ENCODE measurements at places on chromosomes 2 and 18.

DNA sequence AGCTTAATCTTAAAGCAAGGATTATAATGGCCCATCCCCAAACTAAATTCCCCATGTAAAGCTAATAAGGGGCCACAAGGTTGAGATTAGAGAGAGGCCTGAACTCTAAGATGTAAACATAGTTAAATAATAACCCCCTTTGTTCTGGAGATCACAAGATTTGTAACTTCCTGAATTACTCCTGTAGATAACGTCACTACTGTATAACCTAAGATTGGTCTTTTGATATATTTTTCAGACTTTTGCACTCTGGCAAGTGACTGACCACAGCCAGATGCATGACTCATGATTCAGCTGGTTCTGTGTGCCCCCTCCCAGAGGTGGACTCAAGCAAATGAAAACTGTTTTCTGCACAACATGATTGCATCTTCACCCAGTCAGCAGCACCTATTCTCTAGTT lies 686.0 kb upstream of the DDX18 start:
- DNase-seq = no peak

DNA sequence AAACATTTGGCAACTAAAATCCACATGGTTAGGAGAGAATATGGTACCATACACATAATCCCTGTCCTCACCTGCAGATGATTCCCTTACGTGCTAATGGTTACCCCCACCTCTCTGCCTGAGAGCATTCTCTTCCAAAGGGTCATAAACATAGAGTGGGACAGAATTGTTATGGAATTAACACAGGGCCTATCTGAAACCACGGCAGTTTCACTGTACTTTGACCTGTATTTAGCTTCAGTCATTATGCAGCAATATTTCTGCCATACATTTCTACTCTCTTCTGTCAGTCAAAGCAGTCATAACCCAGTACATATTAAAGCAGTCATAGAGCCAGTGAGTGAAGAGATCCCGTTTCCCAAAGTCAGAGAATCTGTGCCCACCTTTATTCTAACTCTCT lies 1128.9 kb upstream of the NXPH2 start:
- no peak for DNase-seq

- DNase-seq = no peak
Measured at GRCh38 chr2:104444392-104444791, 409.5 kb upstream of the POU3F3 start.

DNA sequence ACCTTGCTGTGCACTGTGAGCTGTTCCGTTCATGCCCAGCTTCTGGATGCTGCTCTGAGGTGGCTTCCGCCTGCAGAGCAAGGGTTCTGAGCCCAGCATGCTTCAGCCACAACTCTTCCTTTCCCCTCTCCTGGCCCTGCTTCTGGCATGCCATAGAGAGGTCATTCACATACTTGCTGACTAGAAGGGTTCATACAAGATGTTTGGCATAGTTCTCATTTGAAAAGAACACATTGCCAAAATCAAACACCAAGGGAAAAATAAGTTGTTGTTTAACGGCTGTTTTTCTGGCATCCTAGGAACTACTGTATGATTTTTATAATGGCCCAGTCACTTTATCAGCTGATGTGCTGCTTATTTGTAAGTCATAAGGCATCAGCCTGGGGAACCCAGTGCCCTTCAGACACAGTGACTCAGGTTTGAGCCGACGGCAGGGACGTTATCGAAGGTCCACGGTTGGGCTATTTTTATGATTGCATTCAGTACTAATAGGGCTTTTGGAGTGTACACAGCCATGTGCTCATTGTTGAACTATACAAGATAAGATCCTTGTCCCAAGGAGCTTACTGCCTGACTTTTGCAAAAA lies 53.9 kb upstream of the CTAGE1 start:
- no peak for DNase-seq

DNA sequence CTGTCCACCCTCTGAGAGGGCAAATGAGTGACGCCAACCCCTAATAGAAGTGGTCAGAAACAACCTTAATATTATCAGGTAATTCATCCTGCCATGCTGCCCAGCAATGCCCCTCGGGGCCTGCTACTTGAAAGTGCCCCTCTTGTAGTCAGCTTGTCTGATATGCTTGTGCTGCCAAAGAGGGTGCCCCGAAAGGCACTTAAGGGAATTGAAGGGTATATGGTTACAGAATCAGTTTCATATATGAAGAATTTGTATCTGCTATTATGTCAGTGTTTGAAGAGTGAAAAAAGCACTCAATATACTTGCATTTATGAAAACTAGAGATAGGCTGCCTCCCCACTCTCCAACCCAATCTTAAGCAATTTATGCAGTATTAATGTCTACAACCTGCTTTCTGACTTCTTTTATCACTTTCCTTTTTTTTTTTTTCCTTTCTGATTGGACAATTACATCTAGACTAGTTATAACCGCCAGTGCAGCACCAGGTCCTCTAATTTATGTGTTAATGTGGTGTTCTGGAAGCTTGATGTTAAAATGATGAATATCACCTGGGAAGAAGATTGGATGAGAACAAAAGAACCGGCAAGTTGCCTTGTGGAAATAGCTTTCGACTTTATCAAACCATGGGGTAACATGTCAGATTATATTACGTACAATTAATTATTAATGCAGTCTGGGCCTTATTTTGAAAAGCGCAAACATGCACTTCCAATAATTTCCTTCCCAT lies 646.9 kb upstream of the ACVR2A start:
- no peak for DNase-seq

DNA sequence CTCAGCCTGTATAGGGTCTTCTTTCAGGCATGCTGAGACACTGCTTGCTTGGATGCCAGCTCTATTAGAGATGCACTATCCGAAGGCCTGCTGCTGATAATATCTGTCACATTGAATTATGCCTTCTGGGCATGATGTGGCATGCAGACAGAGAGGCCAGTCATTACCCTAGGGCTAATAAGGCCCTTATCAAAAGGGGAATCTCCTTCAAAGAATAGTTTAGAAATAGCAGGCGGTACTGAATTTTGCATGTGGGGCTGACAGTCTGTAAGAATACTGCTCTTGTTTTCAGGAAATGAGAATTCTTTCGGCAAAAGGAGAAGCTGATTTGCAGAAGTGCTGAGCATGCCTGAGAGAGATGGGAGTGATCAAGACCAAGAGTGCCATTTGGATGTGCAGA lies 13.1 kb upstream of the LHCGR start:
- DNase-seq = peak; percentile 58

GRCh38 chr2:178855151-178855550 lies 47.9 kb upstream of the TTN start:
- no peak for DNase-seq

DNA sequence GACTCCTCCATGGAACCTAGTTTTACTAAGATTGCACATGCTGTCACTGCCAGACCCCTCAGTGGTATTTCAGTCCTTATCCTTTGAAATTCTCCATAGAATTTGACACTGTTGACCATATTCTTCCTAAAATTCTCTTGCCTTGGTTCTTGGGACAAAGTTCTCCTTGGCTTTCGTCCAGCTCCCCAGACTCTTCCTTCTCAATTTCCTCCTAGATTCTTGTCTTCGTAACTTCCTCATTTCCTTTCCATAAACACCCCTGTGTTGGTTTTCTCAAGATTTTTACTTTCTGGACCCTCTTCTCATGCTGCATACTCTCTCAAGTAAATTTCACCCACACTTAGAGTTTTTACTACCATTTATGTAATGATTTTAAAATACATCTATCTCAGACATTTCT lies 96.6 kb upstream of the TWSG1 start:
- DNase-seq = peak; percentile 13

- peak; percentile 2 for DNase-seq
Measured at GRCh38 chr2:154623819-154624218, 74.7 kb upstream of the KCNJ3 start.

DNA sequence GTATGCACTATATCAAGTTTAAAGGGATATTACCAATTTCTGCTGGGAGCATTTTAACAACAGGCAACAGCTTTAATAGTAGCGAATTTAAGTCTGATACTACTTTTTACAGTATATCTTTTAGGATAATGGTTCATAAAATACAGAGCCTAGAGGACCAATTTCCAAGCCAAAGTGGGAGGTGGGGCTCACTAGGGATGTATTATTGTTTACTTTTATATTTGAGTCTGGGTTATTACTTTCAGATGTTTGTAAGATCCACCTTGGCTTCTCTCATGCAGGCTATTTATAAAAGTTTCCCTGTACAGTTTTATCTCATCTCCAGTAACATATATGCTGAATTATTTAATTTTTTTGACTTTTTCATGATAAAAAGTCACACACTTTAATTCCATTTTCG lies 242.0 kb downstream of the CMPK2 start:
- no peak for DNase-seq

DNA sequence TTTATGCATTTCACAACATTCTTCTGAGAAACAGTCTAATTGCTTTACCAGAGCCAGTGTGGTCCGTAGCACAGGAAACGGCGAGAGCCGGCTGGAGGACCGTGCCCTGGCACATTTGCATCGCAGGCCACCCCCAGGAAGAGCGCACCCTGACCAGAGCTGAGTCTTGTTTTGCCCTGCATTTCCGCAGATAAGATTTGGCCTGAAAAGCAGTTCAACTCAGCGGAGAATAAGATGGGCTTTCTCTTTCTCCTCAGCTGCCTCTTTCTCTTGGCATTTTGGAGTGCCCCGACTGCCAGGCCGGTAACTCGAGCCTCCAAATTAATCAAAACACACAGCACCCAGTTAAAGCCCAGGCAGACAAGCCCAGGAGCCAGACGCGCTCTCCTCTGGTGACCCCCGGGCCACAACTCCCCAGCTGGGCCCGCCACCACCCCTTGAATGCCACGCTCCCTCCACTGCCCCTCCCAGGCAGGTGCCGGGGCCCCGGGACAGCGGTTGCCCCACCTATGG lies 464 bp downstream of the COL4A4 start:
- no peak for DNase-seq

GRCh38 chr2:38876407-38876806 lies 631 bp downstream of the MORN2 start:
- DNase-seq = no peak

GRCh38 chr18:33641141-33641540 lies 63.1 kb downstream of the ASXL3 start:
- DNase-seq = no peak

- peak; percentile 96 for DNase-seq
Measured at GRCh38 chr2:200383380-200384110, 77.1 kb downstream of the SPATS2L start.

- DNase-seq = peak; percentile 24
Measured at GRCh38 chr2:205721057-205721449, 38.8 kb downstream of the NRP2 start.

GRCh38 chr2:223086370-223086981 lies 34.5 kb downstream of the KCNE4 start:
- DNase-seq = no peak

GRCh38 chr18:74921057-74921820 lies 287.7 kb downstream of the PTGR3 start:
- DNase-seq = no peak

- DNase-seq = no peak
Measured at GRCh38 chr2:109185821-109186570, 57.0 kb downstream of the SH3RF3 start.

DNA sequence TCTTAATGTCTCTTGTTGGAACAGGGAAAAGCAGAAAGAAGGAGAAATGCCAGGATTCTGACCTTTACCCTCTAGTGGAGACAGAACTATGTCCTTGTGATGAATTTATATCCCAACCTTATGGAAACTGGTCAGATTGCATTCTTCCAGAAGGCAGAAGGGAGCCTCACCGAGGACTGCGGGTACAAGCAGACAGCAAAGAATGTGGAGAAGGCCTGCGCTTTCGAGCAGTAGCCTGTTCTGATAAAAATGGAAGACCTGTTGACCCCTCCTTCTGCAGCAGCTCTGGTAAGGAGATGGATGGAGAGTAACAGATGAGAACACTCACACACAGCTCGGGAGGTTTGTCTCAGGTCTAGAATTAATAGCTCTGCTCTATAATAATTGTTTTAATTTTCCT lies 552.7 kb upstream of the HNMT start:
- no peak for DNase-seq

DNA sequence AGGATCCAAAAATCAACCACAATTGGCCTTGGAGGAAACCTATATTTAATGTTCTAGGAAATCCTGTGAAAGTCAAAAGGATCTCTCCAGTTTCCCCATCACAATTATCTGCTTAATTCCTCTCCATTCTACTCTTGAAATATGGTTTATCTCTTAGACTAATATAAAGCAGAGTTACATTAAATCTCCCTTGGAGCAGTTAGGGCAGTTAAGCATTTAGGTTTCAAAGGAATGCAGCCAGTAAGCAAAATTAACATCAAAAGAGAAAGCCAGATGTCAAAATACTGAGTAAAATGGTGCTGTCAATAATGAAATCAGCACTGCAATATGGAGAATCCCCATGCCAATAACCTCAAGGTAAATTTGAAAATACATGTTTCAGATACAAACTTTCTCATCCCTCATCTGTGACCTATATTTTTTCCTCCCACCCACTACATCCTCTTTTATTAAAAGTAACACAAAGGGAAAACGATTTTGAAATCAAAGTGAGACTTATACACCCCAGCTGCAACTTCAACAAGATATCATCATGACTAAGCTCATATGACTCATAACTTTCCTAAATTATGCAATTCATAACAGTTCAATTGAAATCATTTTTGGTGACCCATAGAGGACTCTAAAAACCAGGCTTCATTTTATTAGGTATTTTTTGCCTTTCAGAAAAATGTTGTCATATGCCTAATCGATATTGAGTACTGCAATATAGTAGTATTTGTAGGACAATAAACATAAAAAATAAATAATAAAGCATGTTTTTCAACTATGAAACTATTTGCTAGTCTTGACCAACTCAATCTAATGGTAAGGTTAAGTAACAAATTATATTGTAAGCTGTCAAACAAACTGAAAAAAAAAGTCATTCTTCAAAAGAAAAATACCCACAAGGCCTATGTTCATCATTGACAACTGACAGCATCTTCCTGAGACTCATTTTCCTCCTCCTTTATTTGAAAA lies 3.1 kb downstream of the ADAM17 start:
- peak; percentile 99 for DNase-seq

- peak; percentile 93 for DNase-seq
Measured at GRCh38 chr18:45291621-45292615, 323.4 kb upstream of the SLC14A2 start.

DNA sequence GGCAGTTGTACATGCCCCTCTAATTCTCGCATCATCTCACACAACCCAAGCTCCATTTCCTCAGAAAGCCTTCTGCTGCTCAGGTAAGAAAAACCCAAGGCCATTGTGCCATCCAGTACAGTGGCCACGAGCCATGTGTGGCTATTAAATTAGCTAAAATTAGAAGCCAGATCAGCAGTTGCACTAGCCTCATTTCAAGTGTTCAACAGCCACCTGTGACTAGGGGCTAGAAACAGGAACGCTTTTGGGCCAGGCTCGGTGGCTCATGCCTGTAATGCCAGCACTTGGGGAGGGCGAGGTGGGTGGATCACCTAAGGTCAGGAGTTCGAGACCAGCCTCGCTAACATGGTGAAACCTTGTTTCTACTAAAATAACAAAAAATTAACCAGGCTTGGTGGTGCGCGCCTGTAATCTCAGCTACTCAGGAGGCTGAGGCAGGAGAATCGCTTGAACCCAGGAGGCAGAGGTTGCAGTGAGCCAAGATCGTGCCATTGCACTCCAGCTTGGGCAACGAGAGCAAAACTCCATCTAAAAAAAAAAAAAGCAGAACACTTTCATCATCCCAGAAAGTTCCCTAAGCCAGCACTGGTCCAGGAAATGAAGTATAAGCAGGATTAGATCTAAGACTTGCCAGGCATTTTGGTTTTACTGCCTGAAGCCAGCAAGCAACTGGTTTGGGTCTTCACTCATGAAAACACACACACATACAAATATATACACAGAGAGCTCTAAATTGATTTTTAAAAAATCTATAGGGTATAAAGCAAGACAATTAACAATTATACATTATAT lies 35.7 kb downstream of the ATP8B1 start:
- DNase-seq = no peak

GRCh38 chr2:128272601-128273468 lies 45.8 kb downstream of the HS6ST1 start:
- no peak for DNase-seq

Measured in inflammatory macrophage treated with lipopolysaccharide for 4 hours (primary cell).